ENCODE measurements at places on chromosomes 6 and 20.

DNA sequence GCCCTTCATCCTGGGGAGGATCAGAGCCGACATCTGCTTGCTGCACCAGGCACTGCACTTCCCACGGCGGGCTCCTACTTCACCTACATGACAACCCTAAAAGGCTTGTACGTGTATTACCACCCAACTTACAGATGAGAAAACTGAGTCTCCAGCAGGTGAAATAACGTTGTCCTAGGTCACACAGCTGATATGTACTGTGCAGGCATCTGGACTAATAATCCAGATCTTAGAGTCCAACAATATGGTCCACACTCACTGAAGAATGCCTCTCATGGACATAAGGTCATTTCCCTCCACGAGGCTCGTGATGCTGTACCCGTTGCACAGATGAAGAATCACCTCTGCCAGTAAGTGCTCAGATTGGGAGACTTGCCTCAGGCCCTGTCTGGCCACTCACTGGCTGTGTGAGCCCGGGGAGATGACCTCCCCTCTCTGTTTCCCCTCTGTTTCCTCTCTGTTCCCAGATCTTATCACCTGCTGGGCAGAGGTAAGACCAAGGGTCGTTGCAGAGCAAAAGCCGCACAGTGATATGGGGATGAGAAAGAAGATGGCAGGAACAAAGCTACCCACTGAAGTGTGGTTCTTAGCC is 32.1 kb downstream of the TGM2 start:
- no peak for DNase-seq

DNA sequence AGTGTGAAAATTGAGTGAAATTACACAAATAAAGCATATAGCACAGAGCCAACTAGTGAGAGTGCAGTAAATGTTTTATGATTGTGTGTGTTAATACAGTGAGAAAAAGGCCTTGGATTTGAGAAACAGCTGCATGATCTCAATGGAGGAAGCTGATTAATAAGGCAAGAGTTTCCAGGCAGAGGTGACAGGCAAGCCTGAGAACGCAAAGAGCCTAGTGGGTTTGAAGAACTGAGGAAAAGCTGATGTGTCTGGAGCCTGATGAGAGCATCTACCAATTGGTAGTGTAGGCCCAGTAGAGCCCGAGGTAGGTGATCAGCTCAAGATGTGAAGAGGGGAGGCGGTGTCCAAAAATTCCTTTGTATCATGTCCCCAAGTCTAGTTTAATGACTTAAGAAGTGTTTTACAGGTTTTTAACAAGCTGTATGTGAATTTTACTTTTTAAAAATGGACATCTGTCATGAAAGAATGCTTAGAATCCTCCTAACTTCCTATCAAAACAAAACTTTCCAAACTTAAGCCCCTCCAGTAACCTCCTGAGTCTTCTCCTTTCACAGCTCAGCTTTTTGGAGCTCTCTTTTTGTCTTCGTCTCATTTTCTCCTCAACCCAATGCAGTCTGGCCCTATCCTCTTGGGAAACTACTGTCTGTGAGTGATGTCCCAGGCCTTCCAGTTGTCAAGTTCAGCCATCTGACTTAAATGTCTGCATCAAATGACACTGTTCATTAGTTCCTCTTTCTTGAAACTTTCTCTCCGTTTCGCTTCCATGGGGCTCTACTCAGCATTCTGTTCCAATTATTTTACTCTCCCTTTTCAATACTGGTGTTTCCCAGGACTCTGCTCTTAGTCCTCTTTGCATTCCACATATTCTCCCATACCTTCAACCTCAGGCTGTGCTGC is 1.2 kb downstream of the CDC40 start:
- peak; percentile 23 for DNase-seq

- DNase-seq: no peak
These were observed 59.0 kb downstream of the PRDM1 start for GRCh38 chr6:106145144-106145543.

GRCh38 chr6:36976931-36977330 is 9.1 kb downstream of the MTCH1 start:
- DNase-seq: no peak

DNA sequence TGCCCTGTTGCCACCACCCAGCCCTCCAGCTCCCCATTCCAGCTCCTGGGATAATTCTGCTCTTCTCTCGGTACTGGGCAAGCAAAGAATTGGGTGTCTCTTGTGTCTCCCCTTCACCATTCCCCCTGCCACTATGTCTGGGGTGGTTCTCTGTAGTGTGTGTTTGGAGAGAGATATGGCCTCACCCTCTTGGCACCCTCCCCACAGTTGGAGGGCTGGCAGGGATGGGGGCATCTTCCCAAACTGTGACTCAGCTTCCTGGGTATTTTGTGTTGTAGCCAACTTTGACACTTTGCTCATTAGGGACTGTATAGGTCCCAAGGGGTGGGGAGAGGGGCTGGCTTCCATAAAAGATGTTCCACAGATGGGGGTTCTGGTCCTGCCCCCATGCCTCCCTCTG is 1.7 kb downstream of the TNXB start:
- no peak for DNase-seq

GRCh38 chr6:134176264-134176975 is 124.0 kb upstream of the SLC2A12 start:
- peak; percentile 34 for DNase-seq

DNA sequence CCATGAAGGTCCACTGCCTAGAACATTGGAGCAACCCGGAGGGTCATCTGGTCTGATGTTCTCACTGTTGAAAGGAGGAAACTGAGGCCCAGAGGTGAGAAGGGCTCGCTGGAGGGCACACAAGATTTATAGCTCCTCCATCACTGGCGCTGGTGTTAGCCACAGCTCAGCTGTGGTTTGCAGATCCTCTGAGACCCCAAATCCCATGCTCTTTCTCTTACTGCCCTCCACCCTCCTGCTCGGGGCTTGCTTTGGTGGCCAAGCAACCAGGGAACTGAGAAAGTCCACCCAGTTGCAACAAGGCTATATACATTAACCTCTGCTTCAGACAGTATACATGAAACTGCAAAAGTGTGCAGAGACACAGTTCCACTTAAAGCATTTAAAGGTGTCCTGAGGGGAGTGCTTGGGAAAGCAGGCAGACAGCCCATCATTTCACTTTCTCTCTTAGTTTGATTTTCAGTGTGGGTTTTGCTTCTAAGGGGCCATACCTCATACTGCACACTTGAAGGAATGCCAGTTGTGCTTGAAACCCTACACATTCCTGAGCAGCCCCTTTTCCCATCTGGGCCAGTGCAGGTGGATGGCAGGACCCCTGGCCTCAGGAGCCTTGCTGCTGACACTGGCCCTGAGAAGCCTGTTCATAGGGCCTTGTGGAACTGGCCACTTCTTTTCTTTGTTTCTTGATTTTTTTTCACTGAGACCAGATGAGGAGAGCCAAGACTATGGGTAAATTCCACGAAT is 347.6 kb downstream of the CDC5L start:
- DNase-seq: no peak

- DNase-seq: no peak
These were observed 58.6 kb downstream of the JARID2 start for GRCh38 chr6:15304337-15305042.

DNA sequence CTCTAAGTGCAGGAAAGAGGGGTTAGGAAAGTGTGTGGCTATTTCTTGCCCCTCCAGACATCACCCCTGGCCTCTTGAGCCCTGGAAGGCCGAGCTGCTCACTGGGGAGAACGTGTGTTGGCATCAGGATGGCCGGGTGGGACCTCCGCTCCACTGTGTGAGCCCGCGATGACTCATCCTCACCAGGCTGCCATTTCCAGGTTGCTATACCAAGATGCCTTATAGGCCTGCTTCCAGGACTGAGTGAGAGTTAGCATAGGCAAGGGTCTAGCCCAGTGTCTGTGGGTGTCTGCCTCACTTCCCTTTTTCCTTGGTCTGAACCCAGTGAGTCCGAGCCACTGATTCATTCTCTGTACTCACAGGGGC is 105.0 kb downstream of the MRPL14 start:
- DNase-seq: no peak

DNA sequence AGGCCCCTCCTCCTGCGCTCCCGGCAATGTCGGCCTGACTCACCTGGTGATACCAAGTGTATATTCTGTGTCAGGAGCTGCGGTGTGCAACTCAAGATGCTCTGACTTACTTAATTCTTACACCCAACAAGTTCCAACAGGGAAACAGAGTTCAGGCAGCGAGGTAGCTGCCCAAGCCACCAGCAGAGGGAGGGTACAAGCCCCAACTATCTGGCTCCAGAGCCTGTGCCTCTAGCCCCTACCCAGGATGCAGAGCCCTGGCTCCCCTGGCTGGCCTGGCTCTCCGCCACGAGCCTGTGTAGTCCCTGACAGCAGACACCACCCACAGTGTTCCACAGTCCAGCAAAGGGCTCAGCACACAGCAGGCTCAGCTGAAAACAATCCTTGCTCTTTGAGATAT is 34.9 kb downstream of the C20orf203 start:
- DNase-seq: no peak

- no peak for DNase-seq
These were observed 81.9 kb upstream of the CCDC28A start for GRCh38 chr6:138691595-138692057.

GRCh38 chr20:50111120-50111828 is 1.7 kb downstream of the UBE2V1 start:
- peak; percentile 72 for DNase-seq
